ENCODE measurements at places on chromosomes 1 and 21.
A peak's percentile ranks its signal among the peaks of the same experiment; 100 is the strongest.

DNA sequence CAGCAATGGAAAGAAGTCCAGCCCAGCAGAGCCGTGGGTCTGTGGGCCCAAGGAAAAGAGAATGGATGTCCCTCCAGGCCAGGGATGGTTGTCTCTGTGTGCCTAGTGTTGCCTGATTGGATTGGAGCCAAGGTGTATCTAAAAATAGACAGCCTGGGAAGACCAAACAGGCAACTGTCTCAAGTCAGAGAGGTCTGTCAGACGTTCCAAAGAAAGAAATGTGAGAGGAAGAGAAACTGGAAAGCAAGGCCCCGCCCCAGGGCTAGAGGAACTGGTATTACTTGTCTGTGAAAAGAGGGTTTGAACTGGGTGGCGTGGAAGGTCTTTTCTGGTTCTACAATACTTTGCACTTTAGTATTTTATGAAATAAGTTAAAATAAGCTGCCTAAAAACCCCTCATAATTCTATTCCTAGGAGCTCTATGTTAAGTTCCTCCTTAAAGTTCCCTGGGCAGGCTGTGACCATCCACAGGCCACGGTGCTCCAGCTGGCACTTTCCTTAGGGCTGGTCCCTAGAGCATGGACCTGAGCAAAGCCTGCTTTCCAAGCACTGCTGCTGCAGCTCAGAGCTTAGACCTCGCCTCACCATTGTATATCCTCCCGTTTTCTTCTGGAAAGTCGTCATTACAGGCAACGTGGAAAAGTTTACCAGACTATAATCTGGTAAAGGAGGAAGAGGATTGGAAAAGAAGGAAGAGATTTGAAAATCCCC, 151.6 kb downstream of the DISC1 start:
- no peak for DNase-seq

GRCh38 chr1:178183796-178184195, 89.9 kb downstream of the RASAL2 start:
- no peak for DNase-seq

DNA sequence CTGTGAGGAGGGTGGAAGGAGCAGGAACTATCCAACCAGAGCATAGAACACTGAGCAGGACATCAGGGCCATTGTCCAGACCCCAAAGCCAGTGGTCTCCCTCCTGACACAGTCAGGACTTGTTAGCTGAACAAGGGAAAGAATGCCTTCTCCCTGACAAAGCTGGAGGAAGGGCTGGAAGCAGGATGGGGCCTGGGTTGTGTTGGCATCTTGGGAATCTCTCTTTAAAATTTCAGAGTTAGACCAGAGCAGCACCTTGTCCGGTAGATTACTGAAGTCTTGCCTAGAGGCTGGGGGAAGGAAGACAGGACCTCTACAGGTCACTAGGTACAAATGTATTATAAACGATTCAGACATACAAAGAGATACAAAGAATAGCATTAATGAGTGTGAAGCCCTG, 35.0 kb upstream of the ATP2B4 start:
- DNase-seq: no peak

- DNase-seq: peak; percentile 82
Observed at GRCh38 chr21:34526618-34527290, 14.7 kb upstream of the KCNE1 start.

DNA sequence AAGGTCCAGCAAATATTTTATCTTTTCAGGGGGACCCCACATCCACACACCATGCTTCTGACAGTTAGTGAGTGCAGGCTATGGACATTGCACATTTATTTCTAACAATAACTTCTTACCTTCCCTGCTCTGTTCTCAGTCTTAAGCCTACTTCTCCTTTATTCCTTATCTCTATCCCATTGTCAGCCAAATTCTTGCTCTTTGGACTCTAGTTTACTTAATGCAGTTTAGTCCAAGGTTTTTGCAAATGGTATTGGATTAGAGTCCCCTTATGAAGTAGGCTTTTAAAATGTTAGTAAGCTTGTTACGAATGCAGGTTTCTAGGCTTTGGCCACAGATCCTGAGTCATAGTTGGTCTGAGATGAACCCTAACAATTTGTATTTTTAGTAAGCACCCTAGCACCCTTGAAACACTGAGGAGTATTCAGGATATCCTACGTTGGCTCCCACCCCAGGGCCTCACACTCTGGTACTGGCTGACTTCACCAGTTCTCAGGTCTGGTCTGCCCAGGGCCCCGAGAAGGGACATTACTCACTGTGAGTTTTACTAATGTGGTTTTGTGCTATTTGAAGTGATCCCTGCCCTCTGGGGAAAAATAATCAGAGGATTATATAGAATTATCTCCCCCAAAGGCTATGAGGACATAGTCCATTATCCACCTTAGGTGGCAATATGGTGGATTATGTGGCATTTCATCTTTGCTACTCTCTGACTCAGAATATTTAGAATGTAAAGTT, 239.5 kb downstream of the TGFB2 start:
- no peak for DNase-seq

DNA sequence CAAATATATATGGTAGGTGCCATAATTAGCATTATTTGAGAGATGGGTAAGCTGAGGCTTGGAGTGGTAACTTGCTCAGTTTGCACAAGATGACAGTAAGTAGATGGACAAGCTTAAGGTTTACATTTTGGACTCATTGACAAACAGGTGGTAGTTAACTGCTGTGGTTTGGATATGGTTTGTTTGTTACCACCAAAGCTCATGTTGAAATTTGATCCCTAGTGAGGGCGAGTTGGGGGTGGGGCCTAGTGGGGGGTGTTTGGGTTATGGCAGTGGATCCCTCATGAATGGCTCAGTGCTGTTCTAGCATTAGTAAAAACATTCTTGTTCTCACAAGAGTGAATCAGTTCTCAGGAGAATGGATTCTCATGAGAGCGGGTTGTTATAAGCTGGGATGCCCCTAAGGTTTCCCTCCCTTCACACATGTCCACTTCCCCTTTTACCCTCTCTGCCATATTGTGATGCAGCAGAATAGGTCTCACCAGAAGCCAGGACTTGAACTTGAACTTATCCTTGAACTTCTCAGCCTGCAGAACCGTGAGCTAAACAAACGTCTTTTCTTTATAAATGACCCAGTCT, 6.6 kb upstream of the PRRX1 start:
- DNase-seq: peak; percentile 62

GRCh38 chr1:209786146-209786545, 1.8 kb upstream of the C1orf74 start:
- no peak for DNase-seq

DNA sequence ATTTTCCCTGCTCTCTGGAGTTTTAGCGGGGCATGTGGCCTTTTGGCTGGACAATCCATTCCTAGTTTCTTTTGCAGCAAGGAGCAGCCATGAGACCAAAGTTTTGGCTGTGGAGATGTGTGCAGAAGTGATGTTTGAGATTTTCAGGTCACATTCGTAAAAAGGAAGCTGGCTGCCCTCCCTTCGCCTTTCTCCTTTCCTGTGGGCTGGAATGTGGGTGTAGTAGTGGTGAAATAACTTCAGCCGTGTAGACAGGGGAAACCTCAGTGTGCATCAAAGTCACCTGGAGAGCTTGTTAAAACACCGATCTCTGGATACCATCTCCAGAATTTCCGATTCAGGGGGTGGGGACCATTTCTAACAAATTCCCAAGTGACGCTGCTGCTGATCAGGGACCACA, 5.3 kb upstream of the GPR88 start:
- no peak for DNase-seq

GRCh38 chr1:235766794-235767285, 99.9 kb downstream of the LYST start:
- no peak for DNase-seq

DNA sequence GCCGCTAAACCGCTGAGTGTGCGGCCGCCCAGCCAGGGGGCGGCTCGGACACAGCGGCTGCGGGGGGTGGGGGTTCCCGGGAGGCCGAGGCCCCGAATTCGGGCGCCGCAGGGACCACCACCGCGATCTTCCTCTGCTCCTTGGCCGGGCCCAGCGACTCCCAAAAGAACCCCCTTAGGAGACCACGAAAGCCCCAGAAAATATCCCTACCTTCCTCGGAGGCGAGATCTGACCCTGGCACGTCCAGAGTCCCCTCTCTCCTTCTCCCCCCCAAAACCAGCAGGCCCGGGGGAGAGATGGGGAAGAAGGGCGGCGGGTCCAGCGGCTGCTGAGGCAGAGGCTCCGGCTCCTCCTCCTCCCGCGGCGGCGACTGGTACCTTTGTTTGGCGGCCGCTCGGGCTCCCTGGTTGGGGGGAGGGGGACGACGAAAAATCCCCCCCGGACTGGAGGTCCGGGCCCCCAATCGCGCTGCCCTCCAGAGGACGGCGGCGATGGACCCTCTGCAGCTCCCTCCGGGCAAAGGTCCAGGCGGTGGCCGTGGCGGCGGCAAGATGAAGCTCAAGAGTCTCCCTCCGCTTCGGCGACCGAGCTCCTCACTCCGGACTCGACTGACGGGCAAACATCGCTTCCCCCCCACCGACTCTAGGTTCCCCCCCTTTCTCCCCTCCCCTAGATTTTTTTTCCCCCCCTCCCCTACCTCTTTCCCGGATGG, at the start of gene ARID4B:
Gene ARID4B (minus strand): TSS at position 621 of the 712 bp plus-strand sequence. CDS start 1,260 bp downstream, outside the sequence.
- DNase-seq: no peak

- no peak for DNase-seq
Observed at GRCh38 chr1:202616355-202616915, 93.8 kb downstream of the SYT2 start.

DNA sequence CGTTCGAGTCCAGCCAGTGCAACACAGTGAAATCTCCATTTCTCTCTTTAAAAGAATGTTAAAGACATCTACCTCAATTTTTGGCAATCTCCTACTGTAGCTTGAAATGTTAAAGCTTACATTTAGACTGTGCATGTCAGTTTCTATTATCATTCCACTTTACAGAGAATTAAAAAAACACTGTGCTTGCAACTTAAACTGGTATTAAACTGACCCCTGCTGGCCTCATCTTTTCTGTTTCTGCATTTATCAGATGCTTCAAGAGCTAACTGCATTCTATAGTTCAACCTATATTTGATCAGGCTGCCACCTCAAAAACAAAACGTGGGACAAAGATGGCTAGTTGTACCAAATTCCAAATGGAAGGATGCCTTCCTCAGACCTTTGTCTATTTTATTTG, 226.5 kb downstream of the SMYD3 start:
- no peak for DNase-seq

- peak; percentile 78 for DNase-seq
Observed at GRCh38 chr1:68294367-68295066, 62.2 kb upstream of the WLS start.

DNA sequence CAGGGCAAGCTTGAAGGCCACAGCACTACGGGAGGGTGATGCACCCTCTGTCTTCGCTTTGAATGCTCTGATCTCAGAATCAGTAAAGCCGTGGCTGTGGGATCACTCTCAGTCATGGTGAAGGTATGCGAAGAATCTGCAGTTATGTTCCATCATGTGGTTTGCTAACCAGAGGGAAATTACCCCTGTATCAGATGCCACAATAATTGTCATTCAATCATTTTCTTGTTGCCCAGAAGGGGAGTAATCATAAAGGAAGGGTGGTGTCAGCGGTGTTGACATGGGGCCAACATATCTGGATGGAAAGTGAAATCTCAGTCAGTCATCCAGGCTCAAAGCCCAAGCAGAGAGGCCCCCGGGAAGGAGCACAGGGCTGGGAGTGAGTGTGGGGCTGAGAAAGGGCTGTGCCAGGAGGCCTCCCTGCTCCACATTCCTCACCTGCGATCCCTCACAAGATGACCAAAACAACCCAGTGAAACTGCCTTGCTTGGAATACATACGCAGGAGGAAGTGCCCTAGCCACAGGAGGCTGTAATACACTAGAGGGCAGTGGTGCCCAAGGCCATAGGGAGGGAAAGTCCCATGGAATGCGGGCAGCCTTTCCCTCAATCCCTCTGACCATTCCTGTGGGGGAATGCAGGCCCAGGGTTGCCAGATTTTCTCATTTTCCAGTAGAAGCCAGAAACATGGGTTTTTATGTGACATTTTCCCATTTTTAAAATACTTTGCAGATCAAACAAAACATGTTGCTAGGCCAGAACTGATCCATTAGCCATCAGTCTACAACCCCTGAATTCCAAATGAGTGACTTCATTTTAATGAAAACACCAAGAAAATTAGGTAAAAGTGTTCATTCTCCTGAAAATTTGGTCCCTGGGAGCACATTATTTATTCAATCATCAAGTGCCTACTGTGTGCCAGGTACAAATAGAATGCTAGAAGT, 95.7 kb upstream of the VANGL1 start:
- DNase-seq: peak; percentile 93
